ENCODE measurements at places on chromosomes 2 and 18.

GRCh38 chr2:66217039-66217585 is 217.8 kb upstream of the MEIS1 start:
- no peak for DNase-seq

DNA sequence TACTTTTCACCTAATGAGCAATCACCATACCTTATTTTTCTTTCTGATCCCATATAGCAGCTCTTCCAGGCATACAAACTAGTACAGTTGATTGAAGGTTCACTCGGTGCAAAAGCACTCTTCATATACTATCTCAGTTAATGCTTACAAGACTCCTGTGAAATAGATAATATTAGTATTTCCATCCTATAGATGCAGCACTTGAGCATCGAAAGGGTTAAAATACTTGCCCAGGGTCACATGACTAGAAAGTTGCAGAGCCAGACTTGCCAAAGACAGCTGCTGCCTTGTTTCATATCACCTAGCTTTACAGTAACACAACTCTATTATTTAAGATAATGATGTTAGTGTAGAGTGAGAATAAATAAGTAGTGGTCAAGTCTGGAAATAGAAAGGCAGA is 466.0 kb upstream of the TNP1 start:
- DNase-seq = no peak

GRCh38 chr18:40925071-40925541 is 1029.9 kb upstream of the PIK3C3 start:
- no peak for DNase-seq

DNA sequence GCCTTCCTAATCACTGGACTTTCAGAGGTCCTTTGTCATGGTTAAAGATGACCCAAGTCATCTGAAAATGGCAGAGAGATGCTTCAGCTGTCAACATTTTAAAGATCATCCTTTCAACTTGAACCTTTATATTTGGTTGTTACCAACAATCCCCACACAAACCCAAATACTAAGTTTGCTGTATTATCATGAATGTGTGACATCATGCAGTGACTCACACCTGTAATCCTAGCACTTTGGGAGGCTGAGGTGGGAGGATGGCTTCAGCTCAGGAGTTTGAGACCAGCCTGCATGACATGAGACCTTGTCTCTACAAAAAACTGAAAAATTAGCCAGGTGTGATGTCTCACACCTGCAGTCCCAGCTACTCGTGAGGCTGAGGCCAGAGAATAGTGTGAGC is 55.2 kb upstream of the NRP2 start:
- no peak for DNase-seq

GRCh38 chr2:7013471-7014160 is 96.4 kb downstream of the RNF144A start:
- no peak for DNase-seq

GRCh38 chr18:7579176-7579917 is 12.2 kb downstream of the PTPRM start:
- DNase-seq = no peak

DNA sequence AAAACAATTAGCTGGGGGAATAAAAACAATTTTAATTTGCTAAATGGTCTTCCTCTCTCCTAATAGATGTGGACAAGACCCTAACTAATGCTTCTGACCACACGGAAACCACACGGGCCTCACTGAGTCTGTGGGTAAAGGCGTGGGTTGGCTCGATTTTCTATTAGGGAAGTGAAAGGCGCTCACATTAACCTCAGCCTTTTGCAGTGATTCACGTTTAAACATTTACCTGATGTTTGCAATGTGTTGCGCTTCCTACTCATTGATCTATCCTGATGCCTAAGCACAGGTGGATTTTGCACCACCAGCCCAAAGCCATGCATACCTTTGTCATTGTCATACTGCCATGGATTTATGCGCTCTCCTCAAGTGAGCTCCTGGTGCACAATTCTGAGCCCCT is 35.6 kb upstream of the NRP2 start:
- no peak for DNase-seq

DNA sequence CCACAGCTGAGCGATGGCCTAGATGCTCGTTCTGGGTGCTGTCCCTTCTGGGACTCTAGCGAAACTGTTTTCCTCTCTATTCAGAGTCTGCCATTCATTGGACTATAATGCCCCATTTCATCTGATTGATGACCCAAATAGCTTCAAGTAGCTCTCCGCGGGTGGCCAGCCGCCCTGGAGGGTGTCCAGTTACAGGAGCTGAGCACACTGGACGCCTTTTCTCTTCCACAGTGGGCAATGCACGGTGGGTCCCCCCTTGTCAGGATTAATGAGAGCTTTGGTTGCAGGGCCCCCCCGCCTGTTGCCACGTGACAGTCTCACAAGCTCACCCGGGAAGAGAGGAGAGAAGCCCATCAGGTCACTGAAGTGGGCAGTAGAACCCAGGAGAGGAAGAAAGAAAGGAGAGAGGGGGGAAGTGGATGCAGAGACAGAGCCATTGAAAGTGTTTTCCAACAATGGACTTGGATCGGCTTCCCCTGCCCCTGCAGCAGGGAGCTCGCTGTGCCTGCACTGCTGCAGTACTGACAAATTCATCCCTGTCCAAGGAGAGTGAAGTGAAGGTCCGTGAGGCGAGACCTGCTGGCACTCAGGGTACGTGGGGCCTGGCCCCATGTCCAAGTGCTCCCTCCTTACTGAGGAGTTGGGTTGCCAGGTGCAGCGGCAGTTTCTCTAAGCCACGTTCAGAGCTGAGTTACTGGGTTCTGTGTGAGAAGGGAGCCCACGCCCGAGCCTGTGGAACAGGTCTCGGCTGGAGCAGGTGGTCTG is 44.8 kb downstream of the DIPK1C start:
- DNase-seq = no peak

GRCh38 chr2:42459296-42459695 is 34.5 kb downstream of the KCNG3 start:
- DNase-seq = no peak

DNA sequence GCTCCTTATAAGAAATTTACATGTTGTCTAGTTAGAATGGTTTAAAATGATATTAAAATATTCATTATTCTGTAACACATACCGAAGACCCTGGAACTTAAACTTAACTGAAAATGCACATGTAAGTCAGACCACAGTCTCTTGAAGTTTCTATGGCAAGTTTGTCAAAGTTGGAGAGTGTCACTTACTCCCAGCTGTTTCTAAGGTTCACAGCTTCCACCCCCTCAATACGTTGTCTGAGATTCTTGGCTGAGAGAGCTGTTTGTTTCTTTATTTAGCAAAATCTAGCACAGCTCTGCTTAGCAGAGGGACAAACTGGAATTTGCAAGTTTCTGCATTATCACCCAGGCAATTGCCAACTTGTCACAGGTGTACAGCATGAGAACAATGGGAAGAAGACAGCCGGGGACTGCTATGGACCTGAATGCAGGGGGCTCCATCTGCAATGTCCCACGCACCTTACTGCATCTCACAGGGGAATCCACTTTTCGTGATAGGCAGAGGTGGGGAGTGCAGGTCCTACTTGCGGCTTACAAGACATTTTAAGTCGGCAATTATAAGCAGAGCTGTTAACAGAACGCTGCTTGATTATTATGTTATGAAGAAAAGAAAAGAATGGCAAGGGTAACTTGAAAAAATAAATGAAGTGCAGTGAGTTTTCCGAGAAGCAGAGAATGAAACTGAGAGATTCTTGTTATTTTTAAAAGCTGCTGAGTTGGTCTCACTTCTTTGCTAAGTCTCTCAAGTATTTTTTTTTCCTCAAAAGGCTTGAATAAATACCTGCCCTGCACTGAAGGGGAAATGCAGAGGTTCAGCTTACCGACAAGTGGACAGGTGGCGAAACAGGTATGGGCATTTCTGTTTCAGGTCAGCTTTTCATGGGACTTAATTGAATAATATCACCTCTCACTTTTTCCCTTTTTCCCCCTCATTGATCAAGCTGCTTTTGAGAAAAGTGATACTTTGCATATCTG is 1072.1 kb upstream of the FANCL start:
- DNase-seq = no peak

DNA sequence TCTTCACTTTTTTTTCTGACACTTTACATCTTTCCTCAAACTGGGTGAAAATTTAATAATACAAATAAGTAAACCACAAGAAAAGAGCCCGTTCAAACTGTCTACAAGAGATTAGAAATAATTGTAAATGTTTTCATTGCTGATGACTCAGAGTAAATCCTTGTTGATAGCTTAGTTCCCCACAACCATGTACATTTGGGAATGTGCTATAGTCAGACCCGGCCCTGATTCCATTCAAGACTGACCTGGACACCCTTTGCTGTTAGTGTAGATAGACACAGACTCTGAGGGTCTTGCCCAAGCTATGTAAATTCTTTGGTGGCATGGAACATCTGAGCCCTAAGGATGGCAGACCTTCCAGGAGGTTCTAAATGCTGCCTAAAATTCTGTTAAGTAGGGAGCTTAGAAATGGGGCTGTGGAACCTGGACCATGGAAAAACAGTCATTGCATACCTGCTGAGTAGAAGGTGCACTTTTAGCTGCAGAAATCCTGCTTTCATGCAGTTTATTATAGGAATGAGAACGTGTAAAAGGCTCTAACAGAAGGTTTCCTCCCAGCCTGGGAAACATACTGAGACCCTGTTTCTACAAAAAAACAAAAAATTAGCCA is 3.7 kb downstream of the MALT1 start:
- no peak for DNase-seq

DNA sequence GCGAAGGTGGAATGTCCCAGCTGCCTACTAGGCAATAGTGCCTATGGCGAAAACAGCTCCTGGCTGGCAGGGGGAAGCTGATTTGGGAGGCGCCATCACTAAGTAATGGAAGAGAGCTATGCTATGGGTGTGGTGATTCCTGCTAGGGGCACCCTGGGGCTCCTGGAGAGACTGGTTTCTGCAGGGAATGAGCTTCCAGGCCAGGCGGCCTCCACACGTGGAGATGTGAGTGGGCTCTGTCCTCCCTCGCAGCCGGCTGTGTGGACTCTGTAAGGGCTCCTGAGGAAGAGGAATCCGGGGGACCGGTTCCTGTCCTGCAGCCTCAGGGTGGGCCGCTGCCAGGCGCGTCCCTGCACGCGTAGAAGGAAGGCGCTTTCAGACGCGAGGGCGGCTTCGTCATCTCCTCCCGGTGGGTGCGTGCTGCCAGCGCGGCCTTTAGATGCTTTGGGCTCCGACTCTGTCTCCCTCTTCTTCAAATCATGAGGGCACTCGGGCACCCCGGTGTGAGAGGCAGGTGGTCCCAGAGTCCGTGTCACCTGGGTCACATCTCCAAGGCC is 55.5 kb upstream of the ANKRD62 start:
- DNase-seq = no peak

DNA sequence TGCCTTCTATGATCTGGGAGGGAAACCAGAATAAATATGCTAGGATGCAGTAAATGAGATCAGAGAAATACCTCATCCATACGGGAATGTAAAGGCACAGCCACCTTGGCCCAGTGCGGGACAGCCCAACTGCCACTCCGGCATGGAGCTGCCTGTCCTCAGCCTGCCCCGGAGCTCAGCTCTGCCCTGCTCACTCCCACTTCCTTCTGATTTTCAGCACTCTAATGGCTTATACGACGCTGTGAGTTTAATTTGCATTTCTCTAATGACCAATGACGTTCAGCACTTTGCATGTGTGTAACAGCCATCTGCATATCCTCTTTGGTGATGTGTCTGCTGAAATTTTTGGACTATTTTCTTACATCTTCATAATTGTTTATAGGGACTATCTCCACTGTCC is 172.5 kb upstream of the RAB6C start:
- DNase-seq = no peak

GRCh38 chr18:8277270-8277669 is 332.0 kb upstream of the RAB12 start:
- no peak for DNase-seq

- DNase-seq = no peak
Measured at GRCh38 chr2:15492773-15493325, 68.3 kb downstream of the NBAS start.

DNA sequence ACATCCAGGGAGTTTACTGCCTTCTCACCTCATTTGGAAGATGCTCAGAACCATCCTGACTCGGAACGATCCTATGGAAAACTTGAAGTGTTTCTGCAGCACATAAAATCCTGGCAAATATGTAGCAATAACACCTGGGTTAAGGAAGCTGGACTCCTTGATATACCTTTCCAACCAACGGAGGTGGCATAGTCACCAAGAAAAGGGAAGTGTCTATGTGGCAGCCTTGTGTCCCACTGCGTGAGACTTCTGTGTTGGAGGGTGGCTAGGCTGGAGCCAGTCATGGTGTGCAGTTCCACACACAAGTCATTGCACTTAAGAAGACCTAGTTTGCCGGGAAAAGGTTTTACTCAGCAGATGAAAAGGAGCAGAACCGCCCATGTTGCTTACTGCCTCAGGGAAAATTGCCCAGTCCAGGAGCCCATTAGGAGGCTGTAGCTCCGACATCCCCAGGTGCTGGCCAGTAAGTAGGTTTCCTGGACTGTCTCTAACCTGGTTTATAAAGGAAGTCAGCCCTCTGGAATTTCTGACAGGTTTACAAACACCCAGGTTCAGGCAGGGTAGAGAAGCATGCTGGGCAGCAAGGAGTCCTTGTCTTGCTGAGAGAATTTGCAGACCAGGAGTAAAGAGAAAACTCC is 46.2 kb upstream of the SPRED2 start:
- no peak for DNase-seq

DNA sequence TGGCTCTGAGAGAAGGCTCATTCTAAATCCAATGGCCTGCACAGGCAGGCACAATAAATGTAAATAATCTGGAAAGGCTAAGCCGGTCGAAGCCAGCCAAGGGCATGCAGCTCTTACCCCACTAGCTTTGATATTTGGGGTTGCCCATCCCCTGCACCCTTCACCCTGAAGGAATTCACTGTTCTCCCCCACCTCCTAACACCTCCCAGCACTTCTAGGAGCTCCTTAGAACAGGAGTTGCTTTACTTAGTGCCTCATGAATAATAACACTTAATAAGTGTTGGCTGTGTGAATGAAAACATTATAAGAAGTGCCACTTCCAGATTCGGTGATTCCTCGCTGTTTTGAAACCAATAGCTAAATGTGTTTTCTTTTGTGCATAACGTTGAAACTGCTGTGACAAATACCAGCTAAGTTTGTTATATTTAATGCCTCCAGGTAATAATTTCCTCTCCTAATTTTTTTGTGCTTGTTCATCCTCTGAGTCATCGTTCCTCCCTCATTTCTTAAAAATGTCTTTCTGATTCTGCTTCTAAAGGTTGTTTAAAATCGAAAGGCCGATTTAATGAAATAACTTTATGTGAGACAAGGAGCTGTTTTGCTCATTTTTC is 458.8 kb downstream of the METTL4 start:
- DNase-seq = no peak

DNA sequence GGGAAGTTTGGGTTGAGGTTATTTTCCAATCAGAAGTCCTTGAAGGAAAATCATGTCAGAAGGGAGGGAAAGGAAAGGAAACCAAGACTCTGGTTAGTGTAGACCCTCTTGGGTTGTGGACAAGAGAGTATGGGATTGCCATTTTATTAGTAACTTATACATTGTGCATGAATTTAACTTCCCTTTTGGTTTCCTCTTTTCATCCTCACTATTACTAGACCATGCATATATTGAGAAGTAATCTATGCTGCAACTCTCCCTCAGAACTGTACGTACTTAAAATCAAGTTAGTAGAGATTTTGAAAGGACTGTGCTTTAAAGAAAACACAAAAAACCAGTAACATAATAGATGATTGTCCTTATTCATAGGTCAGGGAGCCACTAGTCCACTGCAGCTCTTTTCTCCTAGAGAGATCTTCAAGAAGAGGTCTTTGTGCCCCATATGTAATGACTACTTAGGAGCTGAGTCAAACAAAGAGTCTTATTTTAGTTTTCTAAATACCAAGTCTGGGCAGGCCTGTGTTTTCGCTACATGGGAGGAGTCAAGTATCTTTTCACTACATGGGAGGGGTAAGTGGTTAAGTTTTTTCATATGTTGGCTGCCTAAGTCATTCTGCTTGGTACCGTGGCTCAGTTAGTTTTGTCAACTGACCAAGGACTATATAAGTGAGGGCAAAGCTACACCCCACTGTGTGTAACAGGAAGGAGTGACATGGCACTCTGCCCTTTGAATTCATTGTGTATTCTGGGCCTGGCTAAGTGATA is 25.2 kb upstream of the FAM117B start:
- no peak for DNase-seq
